ENCODE measurements at places on chromosomes 2 and 18. TPM values are rescaled to one million over a fixed set of nuclear protein-coding genes. Genes with fewer than 3 reads are reported as not detected.

The MYCN gene
- total RNA-seq: 50.3 TPM

The ABCG5 gene
- total RNA-seq: not detected

The ADI1 gene
- total RNA-seq: 27.1 TPM

The POTEJ gene
- total RNA-seq: not detected

The DNAJC5G gene
- total RNA-seq: 0.45 TPM

The SLC9A4 gene
- 0.05 TPM for total RNA-seq

The CRYGA gene
- total RNA-seq: not detected

The CROCC2 gene
- total RNA-seq: not detected

The SEMA4C gene
- total RNA-seq: 56.7 TPM

The TANC1 gene
- 3.4 TPM for total RNA-seq

- H3K27me3 ChIP-seq: no peaks in the 10 kb centered on the region
- no peak overlapping the region for H3K4me3 ChIP-seq
- peak; percentile 26 for DNase-seq
- H3K36me3 ChIP-seq: no peaks in the 10 kb centered on the region
- no peak overlapping the region for H3K27ac ChIP-seq
Observed at GRCh38 chr2:239298116-239298804, 102.6 kb downstream of the HDAC4 start.

GRCh38 chr2:9140645-9141044 lies 66.0 kb upstream of the ASAP2 start:
- DNase-seq: no peak
- H3K4me3 ChIP-seq: no peak overlapping the region
- peaks cover 9% of the 10 kb centered on the region for H3K27me3 ChIP-seq
- H3K4me1 ChIP-seq: peaks cover 7% of the 10 kb centered on the region
- H3K36me3 ChIP-seq: no peaks in the 10 kb centered on the region

DNA sequence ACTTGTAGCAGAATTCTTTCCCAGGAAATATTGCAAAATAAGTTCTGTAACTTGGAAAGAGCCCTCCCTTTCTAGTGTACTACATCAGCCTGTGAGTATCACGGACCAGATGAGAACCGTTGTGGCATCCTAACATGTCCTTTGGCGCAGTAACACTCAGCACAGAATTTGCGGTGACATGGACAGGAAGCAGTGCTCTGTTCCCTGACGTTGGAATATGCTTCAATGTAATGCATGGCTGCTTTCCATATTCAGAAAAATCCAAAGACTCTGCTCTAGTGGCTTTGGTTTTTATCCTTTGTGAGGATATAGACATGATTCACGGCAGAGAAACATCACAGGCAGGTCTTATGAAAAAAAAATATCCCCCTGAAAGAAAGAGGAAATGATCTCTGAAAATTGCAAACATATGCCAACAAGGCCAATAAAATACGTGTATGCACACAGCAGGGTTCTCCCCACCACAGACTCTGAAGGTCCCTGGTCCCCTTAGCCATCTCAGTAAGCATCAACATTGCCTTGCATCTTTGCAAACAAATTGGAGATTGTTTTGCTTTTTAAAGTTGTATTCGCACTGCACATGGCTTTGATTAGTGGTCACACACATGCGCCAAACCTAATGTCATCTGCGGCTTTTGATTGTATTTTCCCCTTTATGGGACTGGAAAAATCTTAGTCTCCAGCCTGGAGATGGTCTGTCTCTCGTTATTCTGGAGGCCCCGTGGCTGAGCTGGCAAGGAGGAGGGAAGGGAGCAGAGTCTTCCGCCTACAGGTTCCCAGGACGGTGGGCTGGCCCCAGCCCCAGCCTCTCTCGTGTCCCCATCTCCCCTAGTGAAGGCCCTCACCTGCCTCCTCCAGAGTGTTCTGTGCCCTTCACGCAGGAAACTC lies 122.9 kb downstream of the COPS8 start:
- H3K4me1 ChIP-seq: no peaks in the 10 kb centered on the region
- H3K27ac ChIP-seq: no peak overlapping the region
- no peak overlapping the region for H3K4me3 ChIP-seq

- no peaks in the 10 kb centered on the region for H3K36me3 ChIP-seq
- no peaks in the 10 kb centered on the region for H3K27me3 ChIP-seq
- H3K27ac ChIP-seq: no peak overlapping the region
- no peak overlapping the region for H3K4me3 ChIP-seq
- DNase-seq: no peak
- no peaks in the 10 kb centered on the region for H3K4me1 ChIP-seq
Observed at GRCh38 chr2:229083606-229084340, 187.3 kb downstream of the PID1 start.

GRCh38 chr2:190407662-190408537 lies at the start of gene MFSD6:
MFSD6 (plus strand) TSS chr2:190408355; CDS start chr2:190436030, 27,675 bp downstream.
- peak; percentile 79 for DNase-seq
- H3K4me1 ChIP-seq: no peaks in the 10 kb centered on the region
- peak within 1 kb of the TSS; percentile 75 for H3K4me3 ChIP-seq
- H3K36me3 ChIP-seq: no peaks in the 10 kb centered on the region
- peaks cover 35% of the 10 kb centered on the region for H3K27me3 ChIP-seq

- peaks cover 4% of the 10 kb centered on the region for H3K27me3 ChIP-seq
- no peak overlapping the region for H3K27ac ChIP-seq
- no peak for DNase-seq
- no peaks in the 10 kb centered on the region for H3K36me3 ChIP-seq
- H3K4me3 ChIP-seq: no peak overlapping the region
Observed at GRCh38 chr2:239685965-239686364, 285.1 kb upstream of the HDAC4 start.

DNA sequence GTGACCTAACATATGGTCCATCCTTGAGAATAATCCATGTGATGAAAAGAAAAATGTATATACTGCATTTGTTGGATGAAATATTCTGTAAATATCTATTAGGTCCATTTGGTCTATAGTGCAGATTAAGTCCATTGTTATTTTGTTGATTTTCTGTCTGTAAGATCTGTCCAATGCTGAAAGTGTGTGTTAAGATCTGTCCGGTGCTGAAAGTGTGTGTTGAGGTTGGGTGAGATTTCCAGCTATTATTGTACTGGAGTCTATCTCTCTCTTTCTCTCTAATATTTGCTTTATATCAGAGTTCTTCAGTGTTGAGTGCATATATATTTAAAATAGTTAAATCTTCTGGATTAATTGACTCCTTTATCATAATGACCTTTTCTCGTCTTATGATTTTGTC lies 828.8 kb upstream of the CRIM1 start:
- no peak overlapping the region for H3K27ac ChIP-seq
- H3K36me3 ChIP-seq: no peaks in the 10 kb centered on the region
- no peak overlapping the region for H3K4me3 ChIP-seq
- H3K27me3 ChIP-seq: no peaks in the 10 kb centered on the region

DNA sequence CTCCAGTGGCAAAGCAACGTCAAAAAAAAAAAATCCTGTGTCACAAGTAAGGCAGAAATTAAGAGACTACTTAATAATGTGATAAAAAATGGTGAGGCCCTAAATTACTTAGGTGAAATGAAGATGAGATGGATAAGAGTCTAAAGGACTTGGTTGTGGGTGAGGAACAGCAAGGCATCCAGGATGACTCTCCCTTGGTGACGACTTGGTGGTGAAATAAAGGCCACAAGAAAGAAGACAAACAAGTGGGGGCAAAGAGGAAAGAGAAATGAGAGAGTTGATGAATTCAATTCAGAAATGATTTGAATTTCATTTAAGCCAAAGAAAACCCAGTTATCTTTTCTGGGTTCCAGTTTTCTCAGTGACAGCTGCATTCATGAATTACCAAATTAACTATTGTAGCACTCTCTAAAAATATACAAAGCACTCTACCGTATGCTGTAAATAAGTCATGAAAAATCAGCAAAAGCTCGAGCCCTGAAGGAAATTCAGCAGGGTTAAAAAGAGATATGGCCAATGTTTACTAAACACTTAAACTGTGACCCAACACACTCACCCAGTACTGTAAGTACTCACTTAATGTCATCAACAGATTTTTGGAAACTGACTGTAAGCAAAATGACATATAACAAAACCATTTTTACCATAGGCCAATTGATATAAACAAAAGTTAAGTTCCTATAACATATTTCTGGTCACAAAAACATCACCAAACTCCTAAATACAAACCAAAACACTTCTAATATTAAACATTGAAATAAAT lies 1.4 kb downstream of the METTL8 start:
- peak overlapping the region; percentile 79 for H3K4me3 ChIP-seq
- DNase-seq: no peak

GRCh38 chr2:221969087-221969829 lies 329.5 kb downstream of the PAX3 start:
- H3K27ac ChIP-seq: no peak overlapping the region
- H3K4me3 ChIP-seq: no peak overlapping the region
- DNase-seq: no peak
- no peaks in the 10 kb centered on the region for H3K36me3 ChIP-seq
- H3K27me3 ChIP-seq: peaks cover 14% of the 10 kb centered on the region

DNA sequence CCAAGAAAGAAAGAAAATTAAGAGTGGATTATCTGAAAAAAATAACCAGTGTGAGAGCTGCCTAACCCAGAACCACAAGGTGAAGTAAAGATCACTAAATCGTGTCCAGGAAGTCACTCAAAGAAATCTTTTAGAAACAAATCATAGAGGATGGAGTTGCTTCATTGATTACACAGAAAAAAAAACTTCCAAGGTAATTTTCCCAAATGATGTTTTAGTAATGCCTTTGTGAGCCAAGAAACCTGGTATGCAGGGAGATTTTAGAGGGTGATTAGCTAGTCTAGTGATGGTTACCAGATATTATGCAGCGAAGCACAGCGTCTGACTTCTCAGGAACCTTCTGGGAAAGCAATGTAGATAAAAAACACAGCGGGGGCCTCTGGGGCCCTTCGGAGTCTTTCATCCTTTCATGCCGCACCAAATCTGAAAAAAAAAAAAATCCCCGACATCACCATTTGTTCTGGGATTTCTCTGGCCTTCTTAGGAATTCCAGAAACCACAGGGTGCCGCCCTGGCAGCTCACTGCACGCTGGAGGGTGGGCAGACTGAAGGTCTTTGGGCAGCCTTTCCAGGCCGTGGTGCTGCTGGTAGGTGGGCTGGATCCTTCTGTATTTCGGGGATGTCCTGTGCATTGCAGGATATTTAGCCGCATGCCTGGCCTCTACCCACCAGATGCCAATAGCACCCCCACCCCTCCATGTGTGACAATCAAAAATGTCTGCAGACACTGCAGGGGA lies 17.3 kb downstream of the ALPK2 start:
- H3K36me3 ChIP-seq: no peaks in the 10 kb centered on the region
- H3K4me1 ChIP-seq: peaks cover 5% of the 10 kb centered on the region
- H3K27me3 ChIP-seq: no peaks in the 10 kb centered on the region
- no peak overlapping the region for H3K4me3 ChIP-seq

DNA sequence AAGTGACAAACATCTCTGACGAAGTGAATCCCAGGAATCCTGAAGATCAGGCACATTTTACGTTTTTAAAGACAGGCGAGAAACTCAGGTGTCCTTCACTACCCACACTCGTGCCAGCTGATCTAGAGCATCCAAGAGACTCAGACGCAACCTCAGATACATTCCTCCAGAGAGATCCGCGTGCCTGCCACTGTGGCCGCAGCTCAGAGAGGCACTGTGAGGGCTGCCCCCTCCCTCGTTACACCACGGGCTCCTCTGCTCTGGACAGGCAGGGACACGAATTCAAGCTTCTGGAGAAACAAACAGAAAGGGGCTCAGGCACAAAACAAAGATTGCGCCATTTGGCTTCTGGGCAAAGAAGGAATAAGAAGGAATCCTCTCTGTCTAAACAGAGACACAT lies 268.0 kb downstream of the HDAC4 start:
- H3K27me3 ChIP-seq: no peaks in the 10 kb centered on the region
- H3K27ac ChIP-seq: no peak overlapping the region
- H3K4me3 ChIP-seq: no peak overlapping the region
- H3K36me3 ChIP-seq: peaks cover 5% of the 10 kb centered on the region
- DNase-seq: no peak

- H3K27me3 ChIP-seq: no peaks in the 10 kb centered on the region
- no peaks in the 10 kb centered on the region for H3K36me3 ChIP-seq
- H3K4me1 ChIP-seq: no peaks in the 10 kb centered on the region
Observed at GRCh38 chr2:181483876-181484275, 26.7 kb downstream of the ITGA4 start.

DNA sequence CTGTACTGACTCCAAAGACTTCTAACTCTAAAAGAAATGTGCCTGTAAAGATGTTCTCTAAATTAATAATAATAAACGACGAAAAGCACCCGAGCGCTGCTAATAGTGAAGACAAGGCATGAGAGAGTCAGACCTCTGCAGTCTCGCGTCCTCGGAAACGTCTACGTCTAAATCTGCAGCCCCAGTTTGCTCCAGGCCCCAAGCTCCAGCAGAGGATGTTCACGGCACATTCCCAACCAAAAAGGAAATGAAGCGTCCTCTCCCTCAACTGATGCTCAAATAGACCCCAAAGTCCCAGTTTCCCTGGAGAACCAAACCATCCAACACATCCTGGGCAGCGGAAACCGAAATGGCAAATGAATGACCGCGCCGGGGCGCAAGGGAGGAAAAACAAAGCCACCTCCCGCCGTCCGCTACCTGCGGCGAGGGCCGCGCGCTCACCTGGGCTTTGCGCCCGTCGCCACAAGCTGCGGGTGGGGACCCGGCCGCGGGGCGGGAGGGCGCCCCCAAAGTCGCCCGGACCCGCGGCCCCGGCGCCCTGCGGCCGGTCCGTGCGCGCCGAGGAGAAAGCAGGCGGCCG lies 47.1 kb upstream of the CCDC150 start:
- H3K4me3 ChIP-seq: peak overlapping the region; percentile 85
- peak overlapping the region; percentile 3 for H3K27ac ChIP-seq
- H3K4me1 ChIP-seq: peaks cover 3% of the 10 kb centered on the region
- no peaks in the 10 kb centered on the region for H3K36me3 ChIP-seq
- DNase-seq: peak; percentile 87

DNA sequence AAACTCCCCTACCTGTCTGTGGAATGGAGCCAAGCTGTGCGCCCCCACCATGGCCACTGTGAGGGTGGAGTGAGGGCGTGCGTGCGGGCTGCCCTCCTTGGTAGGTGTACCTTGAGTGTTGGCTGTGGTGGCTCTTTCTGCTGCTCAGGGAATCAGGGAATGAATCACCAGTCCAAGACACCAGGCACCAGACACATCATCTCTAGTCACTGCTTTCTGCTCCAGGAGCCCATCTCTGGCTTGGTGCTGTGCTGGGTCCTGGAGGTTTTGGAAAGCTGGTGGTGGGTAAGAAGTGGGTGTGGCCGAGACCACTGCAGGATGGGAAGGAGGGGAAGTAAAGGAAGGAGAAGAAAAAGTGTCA lies 209.9 kb downstream of the SEPTIN10 start:
- DNase-seq: no peak
- H3K4me3 ChIP-seq: no peak overlapping the region
- H3K4me1 ChIP-seq: no peaks in the 10 kb centered on the region
- H3K27me3 ChIP-seq: no peaks in the 10 kb centered on the region
- H3K36me3 ChIP-seq: no peaks in the 10 kb centered on the region

GRCh38 chr2:149021271-149021719 lies 17.2 kb upstream of the LYPD6B start:
- DNase-seq: no peak
- H3K4me3 ChIP-seq: no peak overlapping the region
- peaks cover 5% of the 10 kb centered on the region for H3K36me3 ChIP-seq
- H3K27me3 ChIP-seq: no peaks in the 10 kb centered on the region

DNA sequence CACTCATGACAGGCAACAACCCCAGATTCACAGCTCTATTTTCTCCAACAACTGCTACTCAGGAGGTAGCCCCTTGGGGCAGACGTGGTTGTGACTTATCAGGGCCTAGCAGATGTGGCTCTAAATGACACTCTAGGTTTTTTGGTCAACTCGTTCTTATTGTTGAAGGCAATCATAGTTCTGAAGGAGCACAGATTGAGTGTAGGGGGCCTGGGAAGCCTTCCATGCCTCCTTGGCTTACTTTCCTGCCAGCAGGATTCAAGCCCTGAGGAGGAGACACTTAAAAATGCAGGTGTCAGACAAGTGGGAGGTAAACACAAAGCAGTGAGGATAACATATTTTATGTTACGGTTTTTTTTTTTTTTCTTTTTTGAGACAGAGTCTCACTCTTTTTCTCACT lies 23.5 kb upstream of the SUCLG1 start:
- no peaks in the 10 kb centered on the region for H3K36me3 ChIP-seq
- no peaks in the 10 kb centered on the region for H3K27me3 ChIP-seq
- DNase-seq: no peak
- no peak overlapping the region for H3K4me3 ChIP-seq
- no peak overlapping the region for H3K27ac ChIP-seq
